ENCODE measurements at places on chromosomes 7 and 10.

DNA sequence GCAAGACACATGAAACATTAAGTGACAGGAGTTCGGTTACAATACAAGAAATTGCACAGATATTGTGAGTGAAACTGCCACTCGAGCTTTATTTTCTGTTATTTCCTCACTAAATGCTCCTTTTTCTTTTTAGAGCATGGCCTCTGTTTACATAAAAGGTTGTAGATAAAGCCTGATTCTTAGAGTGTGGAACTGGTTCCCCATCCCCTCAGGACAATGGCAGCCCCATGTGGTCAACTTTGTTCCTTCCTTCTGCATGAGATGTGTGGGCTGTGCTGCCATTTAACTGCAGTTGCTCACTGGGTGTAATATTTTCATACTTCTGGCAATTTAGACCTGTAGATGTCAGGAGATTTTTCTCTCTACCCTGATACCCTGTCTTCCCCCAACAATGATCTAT is 70.2 kb downstream of the LRGUK start:
- no peak for DNase-seq

GRCh38 chr10:124693801-124694416 is 50.3 kb downstream of the FAM53B start:
- DNase-seq: no peak

DNA sequence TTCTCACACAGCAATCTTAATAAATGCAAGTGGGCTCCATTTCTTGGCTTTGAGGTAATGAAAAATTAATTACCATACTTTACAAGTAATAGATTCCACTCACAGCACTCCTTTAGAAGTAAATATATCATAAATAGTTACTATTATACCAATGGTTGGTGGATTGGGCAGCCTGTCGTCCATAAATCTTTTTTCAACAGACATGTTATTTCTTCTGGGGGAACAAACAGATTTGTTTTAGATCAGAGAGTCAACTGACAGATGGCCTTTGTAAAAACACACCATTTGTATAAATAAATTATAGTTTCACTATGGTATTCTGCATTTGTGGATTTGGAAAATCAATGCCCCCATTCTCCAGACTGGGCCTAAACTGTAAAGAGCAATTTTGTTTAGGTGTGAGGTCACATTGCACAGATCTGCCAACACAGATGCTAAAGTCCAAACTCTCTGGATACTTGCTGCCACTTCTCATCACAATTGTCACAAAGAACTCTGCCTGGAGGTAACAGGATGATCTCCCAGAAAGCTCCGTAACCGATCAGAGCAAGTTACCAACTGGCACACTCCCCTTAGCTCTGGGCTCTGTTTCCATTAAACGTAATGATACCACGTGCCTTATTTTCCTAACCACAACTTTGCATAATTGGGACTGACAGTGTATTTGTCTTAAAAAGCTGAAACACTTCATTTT is 4.5 kb upstream of the MACROH2A2 start:
- no peak for DNase-seq

DNA sequence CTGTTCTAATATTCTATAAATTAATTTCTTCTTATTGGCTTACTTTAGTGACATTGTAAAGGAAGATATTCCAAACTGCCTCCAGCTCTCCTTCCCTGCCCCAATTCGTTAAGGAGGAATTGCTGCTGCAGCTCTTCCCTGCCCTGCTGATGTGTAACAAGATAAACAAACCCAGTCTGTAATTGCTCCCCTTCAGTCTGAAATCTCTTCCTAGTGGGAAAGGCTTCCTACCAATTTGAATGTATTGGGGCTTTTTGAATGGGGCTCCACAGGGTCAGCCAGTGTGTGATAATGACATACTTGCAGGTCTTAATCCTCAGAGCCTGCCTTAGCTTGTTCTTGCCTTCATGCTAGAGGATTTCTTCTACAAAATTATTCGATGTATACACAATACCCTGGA is 849.9 kb upstream of the GHITM start:
- no peak for DNase-seq

- no peak for DNase-seq
These were observed 3.9 kb upstream of the ITGB1 start for GRCh38 chr10:32961895-32962369.

DNA sequence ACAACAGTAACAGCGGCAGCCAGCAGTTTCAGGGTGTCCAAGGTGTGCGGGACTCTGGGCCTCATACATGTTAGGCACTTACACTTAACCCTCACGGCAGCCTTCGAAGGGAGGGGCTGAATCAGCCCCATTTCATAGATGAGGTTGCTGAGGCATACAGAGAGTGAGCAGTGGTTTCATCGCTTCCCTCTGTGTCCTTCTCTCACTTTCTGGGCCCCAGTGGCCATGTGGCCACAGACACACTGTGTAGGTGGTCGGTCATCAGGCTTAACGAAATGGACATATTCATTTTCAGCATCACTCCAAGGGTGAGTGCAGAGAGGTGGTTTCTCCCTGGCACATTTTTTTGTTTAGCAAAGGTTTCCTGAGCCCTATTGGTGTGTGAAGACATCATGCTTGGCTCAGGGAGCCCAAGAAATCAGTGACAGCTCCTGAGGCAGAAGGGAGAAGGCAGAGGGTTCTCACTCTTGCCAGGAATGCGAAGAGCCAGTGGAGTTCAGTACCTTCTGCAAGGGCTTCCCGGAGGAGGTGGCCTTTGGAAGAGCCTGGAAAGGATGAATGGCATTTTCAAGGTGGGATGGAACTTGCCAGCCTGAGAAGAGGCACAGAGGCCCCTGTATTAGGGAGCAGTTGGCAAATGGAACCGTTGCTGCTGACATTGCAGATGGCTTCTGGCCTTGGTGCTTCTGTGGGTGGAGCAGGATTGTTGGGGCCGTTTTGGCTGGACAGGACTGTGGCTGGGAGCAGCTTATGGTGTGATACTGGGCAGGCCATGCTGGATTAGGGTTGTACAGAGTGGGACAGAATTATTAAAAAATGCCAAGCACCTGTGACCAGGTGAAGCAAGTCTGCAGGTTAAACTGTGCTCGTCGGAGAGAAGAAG is 61.7 kb upstream of the PPIF start:
- DNase-seq: no peak

DNA sequence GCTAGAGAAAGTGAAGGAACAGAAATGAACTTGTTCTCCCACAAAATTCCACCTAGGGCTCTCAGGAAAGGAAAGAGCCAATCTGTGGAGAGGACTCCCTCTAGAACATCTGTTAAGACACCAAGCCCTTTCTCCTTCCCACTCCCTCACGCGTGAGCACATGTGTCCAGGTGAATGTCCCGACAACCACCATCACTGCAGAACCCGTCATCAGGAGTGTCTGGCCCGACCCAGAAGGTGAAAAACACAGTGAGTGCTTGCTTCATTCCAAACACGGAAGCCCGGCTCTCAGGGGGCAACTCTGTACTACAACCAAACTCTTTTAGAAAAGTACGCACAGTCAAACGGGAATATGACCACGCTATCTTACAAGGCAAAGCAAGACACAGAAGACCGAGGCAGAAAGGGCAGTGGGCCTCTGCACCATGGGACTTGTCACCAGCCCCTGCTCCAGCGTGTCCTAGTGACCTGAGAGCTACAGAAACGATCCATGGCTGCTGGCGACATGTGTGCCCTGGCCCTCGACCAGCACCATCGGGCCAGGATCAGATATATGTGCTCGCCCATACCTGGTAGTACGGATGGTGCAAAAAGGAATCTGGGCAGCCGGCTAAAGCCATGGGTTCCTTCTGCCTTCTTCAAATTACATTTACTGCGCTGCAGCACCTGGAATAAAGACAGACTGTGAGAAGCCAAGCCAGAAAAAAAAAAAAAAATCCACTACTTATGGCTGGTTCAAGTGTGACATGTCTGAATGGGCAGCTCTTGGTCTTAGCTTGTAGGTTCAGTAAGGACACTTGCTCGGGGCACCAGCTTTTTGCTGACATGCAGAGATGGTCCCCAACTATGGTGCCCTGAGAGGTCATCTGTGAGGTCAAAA is 50.8 kb downstream of the GRB10 start:
- DNase-seq: no peak

DNA sequence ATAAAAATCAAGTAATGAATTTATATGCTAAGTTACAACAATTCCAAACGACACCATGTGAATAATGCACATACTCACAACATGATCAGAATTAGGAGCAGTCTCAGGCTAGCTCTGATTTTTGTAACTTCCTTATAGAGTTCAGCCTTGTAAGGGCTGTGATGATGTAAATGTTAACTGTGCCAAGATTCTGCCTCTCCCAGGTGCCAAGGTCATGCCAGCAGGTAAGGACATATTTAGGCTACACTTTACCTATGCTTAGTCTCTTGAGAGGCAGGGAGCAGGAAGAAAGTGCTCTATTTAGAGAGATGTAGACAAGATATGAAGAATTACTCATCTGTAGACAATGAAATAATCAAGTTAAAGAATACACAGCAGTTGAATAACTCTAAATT is 53.6 kb upstream of the AGR3 start:
- DNase-seq: no peak

- DNase-seq: no peak
These were observed 65.6 kb upstream of the FAM171A1 start for GRCh38 chr10:15436696-15437095.

DNA sequence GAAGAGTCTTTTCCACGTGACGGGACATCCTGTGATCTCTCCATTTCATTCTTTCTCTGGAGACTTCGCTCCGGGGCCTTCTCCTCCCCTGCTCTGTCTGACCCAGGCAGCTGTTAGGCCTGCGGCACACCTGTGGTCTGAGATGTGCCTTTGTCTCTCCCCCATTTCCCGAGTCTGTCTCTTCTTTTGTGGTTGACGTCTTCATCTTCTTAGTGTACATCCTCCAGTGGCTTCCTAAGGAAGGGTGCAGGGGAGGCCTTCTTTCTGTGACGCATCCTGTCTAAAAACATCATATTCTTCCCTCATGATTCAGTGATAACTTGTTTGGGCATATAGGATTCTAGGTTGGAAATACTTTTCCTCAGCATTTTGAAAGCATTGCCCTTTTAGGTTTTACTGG is 17.2 kb upstream of the ATP6V0E2 start:
- DNase-seq: no peak

GRCh38 chr7:37735196-37735595 is 51.6 kb downstream of the GPR141 start:
- no peak for DNase-seq

- DNase-seq: no peak
These were observed 143.4 kb downstream of the VPS50 start for GRCh38 chr7:93375603-93376002.

DNA sequence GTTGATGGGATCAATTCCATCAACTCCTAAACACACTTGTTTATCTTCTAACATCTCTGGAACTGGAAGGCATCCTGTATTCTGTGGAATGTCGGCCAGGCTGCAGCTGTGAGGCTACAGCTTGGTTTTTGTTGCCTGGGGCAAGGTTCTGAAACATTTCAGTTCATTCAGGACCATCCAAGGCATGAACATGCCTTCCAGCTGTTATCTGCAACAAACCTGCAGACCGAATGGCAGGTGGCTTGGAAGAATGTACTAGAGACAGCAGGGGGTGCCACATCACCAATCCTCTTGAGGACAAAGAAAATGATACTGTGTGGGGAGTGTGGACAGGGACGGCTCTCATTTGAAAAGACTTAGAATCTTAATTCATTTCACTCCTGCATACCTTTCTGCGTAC is 12.4 kb downstream of the PAPOLB start:
- DNase-seq: no peak

DNA sequence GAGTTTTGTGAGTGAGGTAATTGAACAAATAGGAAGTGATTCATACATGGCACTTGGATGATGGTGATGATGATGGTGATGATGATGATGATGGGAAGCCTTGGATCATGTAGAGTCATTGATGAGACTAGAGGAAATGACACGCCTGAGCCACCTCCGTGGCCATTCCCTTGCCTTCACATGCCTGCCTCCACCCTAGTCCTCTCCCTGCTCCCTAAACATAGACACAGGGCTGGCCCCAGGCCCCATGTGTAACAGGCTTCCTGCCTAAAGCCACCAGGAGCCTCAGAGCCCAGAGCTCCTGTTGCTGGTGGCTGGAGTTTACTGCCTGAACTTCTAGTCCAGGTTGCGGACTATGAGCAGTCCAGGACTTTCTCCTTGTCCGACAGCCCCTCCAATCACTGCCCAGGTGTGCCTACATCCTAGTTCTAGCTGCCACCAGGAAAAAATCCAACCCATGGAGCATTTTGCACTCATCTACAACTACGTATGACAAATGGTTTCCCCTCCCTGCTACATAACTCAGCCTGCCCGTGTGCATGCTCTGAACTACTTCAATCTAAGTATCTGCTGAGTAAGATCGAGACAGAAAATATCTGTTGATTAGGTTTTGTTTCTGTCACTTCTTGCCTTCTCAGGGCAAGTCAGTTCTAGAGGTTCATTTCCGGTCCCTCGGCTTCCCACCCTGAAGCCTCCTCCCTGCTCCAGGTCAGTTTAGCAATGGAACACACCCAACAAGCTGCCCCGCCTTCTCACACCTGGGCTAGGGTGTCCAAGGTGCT is 35.5 kb upstream of the KDM7A start:
- DNase-seq: no peak

- no peak for DNase-seq
These were observed 31.5 kb downstream of the MACROH2A2 start for GRCh38 chr10:70084189-70084588.

GRCh38 chr7:47568547-47568946 is 13.4 kb downstream of the TNS3 start:
- DNase-seq: no peak
